ENCODE measurements at places on chromosomes 4 and X.

- DNase-seq = no peak
Observed at GRCh38 chr4:74039315-74039763, 850 bp upstream of the CXCL3 start.

- DNase-seq = no peak
Observed at GRCh38 chr4:180581061-180581460, 1662.1 kb upstream of the TENM3 start.

GRCh38 chr4:48090621-48091020 is 43.4 kb downstream of the TXK start:
- DNase-seq = no peak

GRCh38 chrX:15663439-15663838 is 1.2 kb downstream of the CLTRN start:
- no peak for DNase-seq

- DNase-seq = no peak
Observed at GRCh38 chr4:139958739-139959098, 195.3 kb downstream of the MAML3 start.

DNA sequence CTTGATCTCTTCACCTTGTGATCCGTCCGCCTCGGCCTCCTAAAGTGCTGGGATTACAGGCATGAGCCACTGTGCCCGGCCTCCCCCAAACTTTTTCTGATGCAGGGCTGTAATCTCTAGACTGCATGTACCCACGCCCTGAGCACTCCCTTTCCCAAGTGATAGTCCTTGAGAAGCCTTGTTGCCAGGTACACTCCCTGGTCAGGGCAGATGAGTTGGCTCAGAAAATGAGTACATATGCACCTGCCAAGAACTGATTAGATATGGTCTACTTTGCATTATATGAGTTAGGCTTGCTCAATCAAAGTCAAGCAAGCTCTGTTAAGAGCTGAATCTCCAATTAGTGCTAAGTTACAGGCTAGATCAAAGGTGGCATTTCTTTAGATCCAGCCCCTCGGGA is 20.3 kb downstream of the APOO start:
- DNase-seq = no peak

DNA sequence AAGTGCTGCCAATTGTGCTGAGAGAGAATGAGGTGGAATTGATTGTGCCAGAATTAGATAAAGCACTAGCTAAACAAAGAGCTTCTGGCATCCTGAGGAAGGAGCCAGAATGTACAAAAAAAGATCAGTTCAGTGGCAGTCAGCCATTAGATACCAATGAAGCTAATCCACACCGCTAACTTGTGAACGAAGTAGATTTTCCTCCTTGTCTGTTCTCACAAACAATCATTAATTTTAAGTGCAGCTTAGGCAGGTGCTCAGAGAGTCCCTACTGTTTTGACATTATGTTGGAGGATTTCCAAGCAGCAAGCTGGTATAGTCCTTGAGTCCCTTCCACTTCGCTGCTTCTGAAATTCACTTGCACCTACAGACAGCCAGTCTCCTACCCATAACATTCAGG is 617.4 kb downstream of the CENPC start:
- DNase-seq = no peak

DNA sequence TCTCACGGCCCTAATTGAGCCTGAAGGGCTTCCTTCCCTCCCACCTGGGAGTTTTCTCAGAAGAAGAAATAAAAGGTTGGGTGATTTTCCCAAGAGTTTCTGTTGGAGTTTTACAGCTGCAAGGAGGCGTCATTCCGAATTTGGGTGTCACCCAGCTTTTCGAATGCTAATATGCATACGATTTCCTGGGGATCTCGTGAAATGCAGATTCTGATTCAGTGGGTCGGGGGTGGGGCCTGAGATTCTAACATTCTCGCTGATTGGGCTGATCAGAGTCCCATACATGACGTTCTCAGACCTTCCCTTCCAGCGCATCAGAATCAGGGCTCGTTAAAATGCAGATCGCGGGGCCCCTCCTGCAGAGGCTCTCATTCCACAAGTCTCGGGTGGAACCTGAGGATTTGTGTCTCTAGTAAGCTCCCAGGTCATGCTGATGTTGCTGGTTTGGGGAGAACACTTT is 125.8 kb upstream of the STX18 start:
- no peak for DNase-seq

DNA sequence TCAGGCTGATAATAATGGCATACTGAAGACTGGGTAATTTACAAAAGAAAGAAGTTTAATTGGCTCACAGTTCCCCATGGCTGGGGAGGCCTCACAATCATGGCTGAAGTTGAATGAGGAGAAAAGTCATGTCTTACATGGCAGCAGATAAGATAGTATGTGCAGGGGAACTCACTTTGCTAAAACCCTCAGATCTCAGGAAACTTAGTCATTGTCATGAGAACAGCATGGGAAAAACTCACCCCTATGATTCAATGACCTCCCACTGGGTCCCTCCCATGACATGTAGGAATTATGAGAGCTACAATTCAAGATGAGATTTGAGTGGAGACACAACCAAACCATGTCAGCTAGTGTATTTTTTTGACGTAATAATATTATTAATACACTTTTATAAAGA is 149.8 kb upstream of the BOD1L1 start:
- DNase-seq = no peak

GRCh38 chr4:87848622-87849351 is 16.0 kb downstream of the MEPE start:
- DNase-seq = peak; percentile 2

- no peak for DNase-seq
Observed at GRCh38 chr4:104772849-104773248, 278.2 kb upstream of the CXXC4 start.

GRCh38 chr4:42562016-42562415 is 94.9 kb downstream of the ATP8A1 start:
- no peak for DNase-seq

DNA sequence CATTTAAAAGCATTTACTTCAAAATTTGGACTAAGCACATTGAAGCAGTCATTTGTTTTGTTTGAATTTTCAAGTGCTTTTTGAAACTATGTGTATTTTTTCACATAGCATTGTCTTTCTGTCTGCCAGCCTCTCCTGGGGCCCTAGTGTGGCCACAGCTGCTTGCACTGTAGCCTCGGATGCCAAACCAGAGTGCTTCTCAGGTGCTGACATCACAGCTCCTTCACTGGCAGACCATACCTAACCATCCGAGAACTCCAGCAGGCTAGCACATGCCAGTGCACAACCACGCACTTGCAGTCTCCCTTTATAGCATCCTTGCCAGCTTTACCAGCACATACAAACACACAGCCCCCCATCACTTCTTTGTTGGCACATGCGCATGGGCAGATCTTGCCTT is 1019.7 kb downstream of the STPG2 start:
- DNase-seq = no peak

- DNase-seq = no peak
Observed at GRCh38 chrX:103733017-103733416, 22.3 kb downstream of the TMEM31 start.

DNA sequence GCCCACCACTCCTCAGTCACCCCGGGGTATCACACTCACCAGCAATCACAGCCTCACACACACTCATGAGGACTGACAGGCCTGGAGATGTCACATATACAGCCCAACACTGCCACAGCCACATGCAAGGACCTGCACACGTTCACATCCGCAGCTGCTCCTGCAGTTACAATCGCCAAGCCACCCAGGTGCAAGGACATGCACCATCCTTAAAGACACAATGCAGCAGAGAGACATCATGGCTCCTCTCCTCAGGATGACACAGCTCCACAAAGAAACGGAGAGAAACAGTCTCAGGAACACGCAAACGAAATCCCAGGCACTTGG is 1.1 kb downstream of the PCSK1N start:
- no peak for DNase-seq

DNA sequence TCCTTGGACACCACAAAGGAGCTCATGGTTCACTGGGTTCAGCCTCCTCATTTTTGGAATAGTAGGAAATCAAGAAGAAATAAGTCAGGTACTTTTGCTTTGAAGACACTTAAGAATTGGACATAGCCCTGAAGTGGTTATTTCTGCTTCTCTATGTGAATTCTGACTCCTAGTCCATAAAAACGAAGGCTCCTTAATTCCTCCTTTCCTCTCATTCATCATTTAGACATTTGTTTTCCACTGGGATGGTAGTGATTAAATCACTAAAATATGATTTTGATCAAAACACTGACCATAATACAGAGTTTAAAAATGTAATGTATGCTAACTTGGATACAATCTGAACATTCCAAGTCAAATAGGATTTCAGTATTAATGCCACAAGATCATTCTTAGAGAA is 34.7 kb upstream of the CYP2U1 start:
- no peak for DNase-seq

DNA sequence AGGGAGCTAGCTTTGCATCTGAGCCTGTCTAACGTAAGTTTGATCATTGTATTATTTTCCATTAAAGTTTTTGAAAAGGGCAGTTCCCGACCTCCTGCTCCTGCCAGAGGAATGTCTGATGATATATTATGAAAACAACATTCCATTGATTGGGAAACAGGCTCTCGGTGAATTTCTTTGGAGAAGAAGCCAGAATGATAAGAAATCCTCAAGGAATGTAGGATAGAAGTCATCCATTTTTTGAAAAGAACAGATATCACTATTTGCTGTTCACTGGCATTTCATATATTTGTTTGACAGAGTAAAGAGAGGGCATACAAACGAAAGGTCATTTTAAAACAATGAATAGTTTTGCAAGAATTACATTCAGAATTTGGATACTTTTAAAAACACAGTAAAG is 781.0 kb upstream of the HTR2C start:
- DNase-seq = no peak

- DNase-seq = no peak
Observed at GRCh38 chr4:1975391-1975801, 33.4 kb downstream of the NELFA start.

GRCh38 chrX:46666831-46667230 is 92.1 kb downstream of the SLC9A7 start:
- no peak for DNase-seq

- DNase-seq = no peak
Observed at GRCh38 chr4:59091146-59092142, 1981.3 kb upstream of the IGFBP7 start.

DNA sequence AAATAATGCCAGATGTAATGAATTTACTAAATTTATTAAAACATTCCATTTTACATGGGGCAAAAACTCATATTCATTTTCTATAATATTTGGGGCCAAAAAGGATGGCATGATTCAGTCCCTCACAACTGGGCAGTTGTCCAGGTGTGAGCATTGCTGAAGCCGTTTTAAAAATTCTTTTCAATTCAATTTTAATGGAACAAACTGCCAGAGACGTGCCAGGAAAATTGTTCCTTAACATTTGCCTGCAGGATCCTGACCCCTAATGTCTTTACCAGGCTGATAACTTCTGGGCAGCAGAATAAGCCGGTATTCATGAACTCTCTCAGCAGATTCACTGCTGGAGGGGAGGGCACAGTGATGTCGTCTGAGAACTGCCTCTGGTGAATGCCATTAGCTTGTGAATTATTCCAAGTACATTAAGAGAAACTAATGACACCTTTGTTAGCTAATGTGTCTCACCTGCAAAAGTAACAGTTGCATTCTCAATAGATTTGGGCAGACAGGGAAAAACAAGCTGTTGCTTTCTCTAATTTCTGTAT is 1445.1 kb upstream of the TENM3 start:
- DNase-seq = no peak

DNA sequence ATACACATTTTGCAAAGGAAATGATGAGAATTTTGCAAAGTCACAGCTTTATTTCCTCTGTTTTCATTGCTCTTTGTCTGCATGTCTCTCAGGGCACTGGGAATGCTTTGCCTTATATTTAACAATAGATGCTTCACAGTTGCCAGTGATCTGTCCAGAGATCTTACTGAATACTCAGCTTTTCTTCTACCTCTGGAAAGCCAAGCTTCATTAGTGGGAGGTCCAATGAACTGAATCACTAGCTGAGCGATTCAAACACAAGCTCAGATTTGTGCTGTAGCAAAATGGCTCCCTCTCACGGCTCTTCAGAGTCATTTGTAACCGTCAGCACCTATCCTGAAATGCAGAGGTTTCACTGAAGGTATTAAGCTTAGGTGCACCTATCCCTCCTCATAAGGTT is 138.9 kb downstream of the DCLK2 start:
- DNase-seq = no peak

DNA sequence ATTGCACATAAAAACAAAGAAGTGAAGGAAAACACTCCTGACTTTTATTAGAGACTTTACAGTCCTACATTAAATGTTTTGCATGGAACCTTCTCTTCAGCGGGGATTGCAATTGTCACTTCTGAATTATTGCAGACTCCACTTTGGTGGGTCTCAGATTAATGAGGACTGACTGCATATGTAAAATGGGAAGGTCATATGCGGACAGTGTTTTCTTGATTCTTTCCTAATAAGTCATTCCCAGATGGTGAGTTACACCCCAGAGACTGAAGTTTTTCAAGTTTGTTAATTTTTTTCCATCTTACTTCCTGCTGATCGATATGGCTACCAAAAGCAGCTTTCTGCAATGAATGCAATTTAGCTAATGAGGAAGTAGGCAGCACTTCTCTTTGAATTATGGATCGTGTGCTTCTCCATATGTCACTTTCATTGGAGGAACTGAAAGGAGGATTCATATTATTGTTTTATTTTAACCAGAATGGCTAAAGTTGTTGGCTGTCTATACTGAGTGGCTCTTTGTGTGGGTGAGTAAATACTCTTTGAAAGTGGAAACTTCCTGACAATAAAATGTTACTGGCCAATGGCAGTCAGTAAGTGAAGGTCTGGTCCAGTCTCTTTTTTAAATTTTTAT is 119.3 kb upstream of the CLNK start:
- no peak for DNase-seq

GRCh38 chr4:52877036-52877435 is 14.9 kb downstream of the RASL11B start:
- no peak for DNase-seq

- DNase-seq = no peak
Observed at GRCh38 chrX:9899640-9900111, 67.5 kb upstream of the CLDN34 start.

- DNase-seq = no peak
Observed at GRCh38 chrX:134810211-134810610, 151.9 kb upstream of the PLAC1 start.

- no peak for DNase-seq
Observed at GRCh38 chrX:133175605-133176004, 42.5 kb downstream of the TFDP3 start.

DNA sequence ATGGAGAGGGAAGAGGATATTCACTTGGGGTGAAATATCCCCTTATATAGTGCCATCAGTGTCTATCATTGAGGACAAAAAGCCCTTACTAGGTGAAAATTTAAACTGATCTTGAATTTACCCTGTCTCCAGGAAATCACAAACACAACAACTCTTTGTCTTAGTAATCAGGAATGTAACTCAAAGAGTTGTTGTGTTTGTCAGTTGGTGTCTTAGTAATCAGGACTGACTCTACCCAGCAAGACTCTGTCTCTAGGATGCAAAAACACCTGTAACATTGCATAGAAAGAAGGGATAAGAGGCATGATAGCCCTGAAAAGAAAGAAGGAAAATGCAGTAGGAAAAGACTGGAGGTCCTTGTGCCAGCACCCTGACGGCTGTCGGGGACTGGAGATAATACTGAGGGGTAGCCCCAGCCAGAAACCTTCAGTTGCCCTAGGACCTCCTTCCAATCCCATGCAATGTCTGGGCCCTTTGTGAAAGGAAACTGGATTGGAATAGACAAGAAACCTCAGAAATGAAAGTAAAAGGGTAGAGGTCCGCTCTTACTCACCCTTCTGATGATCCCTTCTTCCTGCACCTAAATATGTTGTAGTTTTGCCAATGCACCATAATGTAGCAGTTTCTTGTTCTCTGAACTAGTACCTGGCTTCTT is 45.3 kb downstream of the HMGB2 start:
- DNase-seq = no peak

GRCh38 chrX:100319716-100320115 is 90.4 kb downstream of the PCDH19 start:
- no peak for DNase-seq
